ENCODE measurements at places on chromosomes 7 and 10.

GRCh38 chr7:157654350-157654749 lies 317.5 kb downstream of the DNAJB6 start:
- DNase-seq, result no peak

DNA sequence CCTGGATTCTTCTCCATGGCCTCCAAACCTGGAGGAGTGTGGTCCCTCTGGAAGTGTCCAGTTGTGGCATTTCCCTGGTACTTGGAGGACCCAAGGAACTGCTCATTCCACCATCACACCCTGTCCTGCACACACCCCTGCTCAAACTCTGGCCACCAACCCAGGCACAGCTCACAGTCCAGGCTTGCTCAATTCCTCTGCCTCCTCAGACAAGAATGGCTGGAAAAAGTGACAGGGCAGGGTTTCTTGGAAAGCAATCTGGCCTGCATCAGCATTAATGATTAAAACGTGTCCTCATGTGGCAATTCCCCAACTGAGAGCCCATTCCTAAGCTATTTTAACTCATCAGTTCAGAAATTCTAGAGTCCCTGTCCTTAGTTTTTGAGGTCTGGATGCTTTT lies 17.2 kb upstream of the TPST1 start:
- no peak for DNase-seq

DNA sequence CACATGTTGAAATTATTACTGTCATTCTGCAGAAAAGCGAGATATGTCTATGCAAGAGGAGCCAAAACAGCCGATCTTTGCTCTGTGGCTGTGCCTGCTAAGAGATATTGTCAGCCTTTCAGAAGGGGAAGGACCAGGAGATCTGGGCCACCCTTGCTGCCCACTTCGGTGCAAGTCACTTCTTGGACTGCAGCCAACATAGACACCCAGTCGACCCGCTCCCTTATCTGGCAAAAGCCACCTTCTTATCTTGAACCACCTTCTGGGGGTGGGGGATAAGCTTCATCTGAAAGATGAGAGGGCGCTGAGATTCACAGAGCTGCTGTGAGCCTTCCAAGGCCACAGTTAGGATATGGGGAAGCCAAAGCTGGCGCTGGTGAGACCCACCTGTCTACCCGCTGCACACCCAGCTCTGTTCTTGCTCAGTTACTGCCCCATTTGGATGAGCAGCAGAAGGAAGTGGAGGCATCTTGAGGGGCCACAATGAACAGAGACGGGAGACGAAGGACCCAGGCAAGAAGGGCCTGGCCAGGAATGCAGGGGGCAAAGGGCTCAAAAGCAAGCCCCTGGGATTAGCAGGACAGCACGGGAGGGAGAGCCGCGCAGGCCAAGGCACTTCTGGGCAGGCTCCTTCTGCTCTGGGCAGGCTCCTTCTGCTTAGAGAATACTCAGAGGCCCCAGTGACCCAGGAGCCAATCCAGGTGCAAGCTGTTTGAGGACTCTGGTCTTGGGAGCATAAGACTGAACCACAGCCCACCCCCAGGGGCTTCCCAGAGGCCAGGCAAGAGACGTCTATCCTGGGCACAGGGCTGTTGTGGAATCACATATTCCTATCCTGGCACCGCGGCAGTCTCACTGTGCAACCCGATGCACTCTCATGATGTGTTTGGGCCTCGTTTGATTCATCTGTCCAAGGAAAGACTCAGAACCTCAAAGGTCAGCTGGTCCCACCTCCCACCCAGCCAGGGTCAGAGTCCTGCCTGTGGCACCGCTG lies 38.4 kb upstream of the NPFFR1 start:
- DNase-seq, result no peak

GRCh38 chr10:97781618-97782331 lies 10.0 kb upstream of the SFRP5 start:
- DNase-seq, result no peak

DNA sequence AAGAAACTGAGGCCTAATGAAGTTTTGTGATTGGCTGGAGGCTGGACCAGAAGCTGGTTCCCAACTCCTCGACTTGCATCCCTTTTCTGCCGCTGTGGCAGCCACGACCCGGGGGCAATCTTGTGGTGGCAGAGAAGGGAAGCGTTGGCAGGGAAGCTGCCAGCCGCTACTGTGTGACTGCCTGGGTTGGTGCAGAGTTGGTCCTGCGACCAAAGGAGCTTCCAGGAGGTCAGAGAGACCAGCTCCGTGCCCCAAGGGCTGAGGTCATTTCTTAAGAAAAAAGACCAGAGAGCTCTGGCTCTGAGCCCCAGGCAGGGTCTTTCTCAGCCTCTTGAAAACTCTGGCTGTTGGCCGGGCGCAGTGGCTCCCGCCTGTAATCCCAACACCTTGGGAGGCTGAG lies 47.2 kb downstream of the PRF1 start:
- DNase-seq, result no peak

- no peak for DNase-seq
Observed at GRCh38 chr10:112434988-112435619, 11.6 kb downstream of the ZDHHC6 start.

DNA sequence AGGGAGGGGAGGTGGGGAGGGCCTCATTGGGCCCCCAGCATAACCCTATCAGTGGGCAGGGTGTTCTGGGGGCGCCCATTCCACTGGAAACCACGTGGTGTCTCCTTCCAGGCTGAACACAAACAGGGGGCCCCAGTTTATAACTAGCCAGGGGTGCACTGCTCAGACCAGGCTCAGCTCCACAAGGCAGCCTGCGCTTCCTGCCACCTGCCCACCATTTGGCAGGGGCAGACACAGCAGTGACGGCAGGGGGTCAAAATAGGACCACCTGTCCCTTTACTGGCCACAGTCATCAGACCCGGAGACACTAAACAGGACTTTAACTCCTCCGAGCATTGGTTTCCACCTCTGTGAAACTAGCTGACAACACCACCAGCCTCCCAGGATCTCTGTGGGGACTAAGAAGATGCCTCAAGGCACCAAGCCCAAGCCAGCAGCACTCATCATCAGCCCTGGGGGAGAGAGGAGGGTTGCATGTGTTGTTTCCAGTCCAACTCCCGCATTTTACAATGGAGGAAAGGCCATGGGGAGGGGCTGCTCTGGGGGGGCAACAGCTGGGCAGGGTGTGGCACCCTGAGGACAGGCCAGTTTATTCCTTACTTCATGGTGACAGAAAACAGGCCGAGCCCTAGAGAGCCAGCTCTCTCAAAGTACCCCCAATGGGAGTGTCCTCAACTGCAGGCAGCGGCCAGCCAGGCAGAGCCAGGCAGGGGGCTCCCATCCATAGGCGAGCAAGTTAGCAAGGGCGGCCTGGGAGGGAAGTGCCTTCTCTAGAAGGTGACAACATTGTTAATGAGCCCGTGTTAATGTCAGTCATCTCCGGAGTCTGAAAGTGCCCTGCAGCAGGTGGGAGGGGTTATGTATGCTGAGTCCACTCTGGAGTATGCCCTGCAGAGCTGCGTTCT lies 127.6 kb downstream of the TNS3 start:
- DNase-seq, result no peak

DNA sequence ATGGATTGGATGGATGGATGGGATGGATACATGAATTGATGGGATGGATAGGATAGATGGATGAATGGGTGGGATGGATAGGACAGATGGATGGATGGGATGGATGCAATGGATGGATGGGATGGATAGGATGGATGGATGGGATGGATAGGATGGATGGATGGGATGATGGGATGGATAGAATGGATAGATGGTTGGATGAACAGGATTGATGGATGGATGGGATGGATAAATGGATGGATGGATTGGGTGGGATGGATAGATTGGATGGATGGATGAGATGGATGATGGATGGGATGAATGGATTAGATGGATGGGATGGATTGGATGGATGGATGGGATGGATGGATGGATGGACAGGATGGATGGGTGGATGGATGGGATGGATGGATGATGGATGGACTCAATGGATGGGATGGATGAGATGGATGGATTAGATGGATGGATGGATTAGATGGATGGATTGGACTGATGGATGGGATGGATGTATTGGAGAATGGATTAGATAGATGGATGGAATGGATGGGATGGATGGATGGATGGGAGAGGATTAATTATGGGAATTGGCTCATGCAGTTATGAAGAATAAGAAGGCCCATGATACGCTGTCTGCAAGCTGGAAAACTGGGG lies 136.4 kb downstream of the ADAM12 start:
- DNase-seq, result no peak

DNA sequence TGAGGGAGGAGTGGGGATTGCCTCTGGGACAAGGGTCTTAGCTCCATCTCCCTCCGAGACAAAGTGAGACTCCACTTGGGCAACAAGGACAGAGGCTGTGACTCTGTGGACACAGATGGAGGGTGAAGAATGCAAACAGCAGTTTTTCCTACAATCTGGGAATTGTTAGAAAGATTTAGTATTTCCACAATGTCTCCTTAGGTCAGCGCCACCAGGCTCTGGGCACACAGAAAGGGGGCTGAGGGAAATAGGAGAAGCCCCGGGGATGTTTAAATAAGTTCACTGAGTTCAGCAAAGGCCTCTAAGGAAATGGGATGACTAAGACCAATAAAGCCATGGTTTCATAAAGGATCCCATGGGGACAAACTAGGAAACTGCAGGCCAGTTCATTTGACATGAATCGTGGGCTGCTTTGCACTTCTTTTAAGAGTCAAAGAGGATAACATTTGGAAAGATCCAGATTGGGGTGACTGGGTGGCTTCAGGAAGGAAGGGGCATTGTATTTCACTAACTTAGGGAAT lies 219.8 kb upstream of the GLI3 start:
- no peak for DNase-seq

- DNase-seq, result no peak
Observed at GRCh38 chr7:114081606-114082425, 163.0 kb upstream of the PPP1R3A start.

DNA sequence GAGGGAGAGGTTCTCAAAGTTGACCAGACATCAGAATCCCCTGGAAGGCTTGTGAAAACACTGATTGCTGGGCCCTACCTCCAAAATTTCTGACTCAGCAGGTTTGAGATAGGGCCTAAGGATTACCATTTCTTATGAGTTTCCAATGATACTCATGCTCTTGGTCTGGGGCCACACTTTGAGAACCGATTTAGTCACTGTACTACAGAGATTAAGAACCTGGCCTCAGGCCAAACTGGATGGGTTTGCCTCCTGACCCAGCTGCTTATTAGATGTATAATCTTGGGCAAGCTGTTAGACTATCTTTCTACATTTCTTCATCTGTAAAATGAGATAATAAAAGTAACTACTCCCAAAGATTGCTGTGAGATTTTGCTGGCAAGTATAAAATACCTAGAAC lies 77.1 kb upstream of the SCIN start:
- DNase-seq, result no peak

- no peak for DNase-seq
Observed at GRCh38 chr10:58576751-58577436, 64.2 kb downstream of the BICC1 start.

DNA sequence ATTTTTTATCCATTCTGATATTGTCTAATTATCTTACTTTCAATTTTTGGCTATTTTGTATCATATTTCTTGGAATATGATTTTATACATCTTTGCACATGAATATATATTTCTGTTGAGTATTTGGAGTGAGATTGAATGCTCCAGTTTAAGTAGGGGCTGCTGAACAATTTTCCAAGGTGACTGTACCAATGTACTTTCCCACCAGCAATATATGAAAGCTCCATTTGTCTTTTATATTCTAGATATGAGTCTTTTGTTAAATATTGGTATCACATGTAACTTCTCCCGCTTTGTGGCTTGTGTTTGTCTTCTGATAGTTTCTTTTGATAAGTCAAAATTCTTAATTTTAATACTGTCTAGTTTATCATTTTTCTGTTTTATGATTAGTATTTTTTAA lies 144.6 kb upstream of the MDFIC start:
- no peak for DNase-seq

DNA sequence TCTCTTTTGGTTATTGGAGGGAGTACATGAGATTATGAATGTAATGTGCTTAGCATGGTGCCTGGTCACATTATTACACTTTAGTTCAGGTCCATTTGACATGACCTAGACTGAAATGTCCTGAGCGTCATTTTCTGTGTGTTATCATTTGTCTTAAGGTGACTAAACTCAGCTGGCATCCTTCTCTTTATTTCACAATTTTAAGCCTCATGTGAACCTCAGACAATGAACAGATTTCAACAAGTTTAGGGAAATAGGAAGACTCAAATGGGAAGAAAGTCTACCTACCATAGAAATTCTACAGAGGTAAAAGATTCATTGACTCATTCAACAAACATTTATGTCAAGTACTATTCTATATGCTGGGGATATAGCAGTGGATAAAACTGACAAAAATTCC lies 70.2 kb upstream of the EXOC6 start:
- DNase-seq, result no peak

Measured in cerebellar nuclear complex (tissue), 1 donor.